ENCODE measurements at places on chromosomes 6 and 20. TPM values are rescaled to one million over a fixed set of nuclear protein-coding genes. Genes with fewer than 3 reads are reported as not detected.

GRCh38 chr20:58760856-58761255 is 68.3 kb downstream of the NPEPL1 start:
- no peak for DNase-seq

- no peak for DNase-seq
Observed at GRCh38 chr20:3229798-3230197, 9.2 kb downstream of the SLC4A11 start.

Gene SSTR4
- total RNA-seq: not detected

DNA sequence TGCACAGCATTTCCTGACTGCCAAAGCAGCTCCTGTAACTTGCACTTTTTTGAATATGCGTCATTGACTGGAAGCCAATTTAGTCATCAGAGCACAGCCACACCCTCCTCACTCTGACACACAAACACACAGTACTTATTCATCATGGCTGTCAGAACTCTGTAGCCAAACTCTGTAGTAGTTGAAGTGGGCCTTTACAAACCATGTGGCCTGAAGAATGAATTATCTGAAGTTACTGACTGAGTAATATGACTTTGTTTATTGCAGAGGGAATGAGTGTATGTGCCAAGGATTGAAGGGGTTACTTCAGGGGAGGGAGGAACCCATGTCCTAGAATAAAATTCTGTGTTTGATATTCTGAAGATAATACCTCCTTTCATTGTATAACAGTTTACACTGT is 102.7 kb downstream of the FIG4 start:
- DNase-seq: no peak

Gene MCHR2
- total RNA-seq: not detected

DNA sequence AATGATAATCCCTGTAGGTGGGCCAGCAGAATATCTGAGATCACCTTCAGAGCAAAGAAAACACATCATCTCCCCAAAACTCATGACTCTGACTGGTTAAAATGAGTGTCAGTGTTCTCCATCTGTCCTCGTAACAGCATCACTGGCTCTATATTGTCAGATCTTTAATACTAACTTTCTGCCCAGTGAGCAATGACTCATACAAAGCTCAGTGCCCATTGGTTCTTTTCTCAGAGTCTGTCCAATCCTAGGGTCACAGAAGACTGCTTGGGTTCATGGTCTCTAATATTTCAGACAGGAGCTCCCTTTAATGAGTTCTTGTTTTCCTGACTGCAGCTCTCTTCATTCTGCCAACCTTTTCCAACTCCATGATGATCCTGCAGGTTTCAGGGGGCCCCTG is 36.4 kb downstream of the HLA-DPB1 start:
- no peak for DNase-seq

DNA sequence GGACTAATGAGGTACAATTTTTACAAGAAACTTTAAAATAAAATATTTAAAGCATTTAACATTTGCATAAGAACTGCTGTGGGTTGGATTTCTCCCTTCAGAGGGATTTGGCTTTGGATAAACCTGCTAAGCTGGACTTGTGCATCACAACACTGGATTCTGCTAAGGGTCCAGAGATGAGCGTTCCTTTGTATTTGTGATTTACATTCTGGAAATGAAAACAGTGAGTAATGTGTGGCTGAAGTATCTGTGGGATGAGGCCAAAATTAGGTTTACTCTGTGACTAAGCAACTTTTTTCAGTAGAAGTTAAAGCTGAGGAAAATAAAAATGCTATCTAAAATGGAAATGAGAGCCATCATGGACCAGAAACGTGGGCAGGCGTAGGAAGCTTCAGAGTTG is 494.3 kb downstream of the EPM2A start:
- no peak for DNase-seq

Gene WFDC10B
- total RNA-seq: not detected

DNA sequence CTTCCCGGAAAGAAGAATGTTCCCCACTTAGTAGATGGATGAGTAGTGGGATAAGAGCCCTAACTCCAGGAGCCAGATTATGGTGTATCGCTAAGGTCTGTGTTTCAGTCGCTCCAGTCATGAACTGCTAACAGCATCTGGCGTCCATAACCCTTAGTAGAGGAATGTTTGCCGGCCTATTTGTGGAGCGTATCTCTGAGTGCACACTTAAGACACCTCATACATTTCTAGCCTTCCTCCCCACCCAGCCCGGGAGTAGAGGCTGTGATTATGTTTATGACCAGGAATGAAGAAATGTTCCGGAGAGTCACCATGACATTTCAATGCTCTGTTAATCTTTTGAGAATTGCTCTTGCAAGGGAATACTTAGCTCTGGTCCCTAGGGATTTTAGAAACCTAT is 251.1 kb upstream of the SOX4 start:
- DNase-seq: no peak

GRCh38 chr6:54920628-54921027 is 74.1 kb downstream of the FAM83B start:
- no peak for DNase-seq

DNA sequence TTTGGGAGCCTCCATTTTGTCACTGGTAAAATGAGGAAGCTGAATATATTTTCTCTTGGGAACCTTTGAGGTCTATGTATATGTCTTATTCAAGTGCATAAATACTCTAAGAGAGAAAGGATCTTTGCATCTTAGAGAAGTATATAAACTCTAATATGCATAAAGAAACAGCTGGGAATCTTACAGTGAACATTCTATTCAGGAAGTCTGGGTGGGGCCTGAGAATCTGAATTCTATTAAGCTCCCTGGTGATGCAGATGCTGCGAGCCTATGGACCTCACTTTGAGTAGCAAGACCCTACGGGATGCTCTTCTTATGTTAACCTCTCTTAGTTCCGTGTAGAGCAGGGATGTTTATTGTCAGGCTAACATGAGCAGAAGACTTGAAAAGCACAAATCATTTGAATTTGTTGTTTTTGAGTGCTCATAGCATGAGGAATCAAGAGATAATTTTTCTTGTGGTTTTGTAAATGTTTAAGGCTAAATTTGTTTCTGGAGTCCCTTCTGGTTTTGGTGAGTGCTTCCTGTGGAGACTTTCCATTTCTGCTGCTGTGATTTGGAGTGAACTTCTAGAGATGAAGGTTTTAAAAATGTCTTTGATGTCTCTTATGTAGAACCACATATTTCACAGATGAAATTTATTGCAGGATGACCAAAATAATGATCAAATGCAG is 281.2 kb upstream of the JAG1 start:
- no peak for DNase-seq
